ENCODE measurements at places on chromosomes 2 and 18. TPM values are rescaled to one million over a fixed set of nuclear protein-coding genes. Genes with fewer than 3 reads are reported as not detected.

C1QL2 gene
- not detected for total RNA-seq

DES gene
- 282 TPM for total RNA-seq

MCEE gene
- total RNA-seq = 25.6 TPM

SOWAHC gene
- total RNA-seq = 12.0 TPM

IL1F10 gene
- total RNA-seq = not detected

ZNF516 gene
- 55.6 TPM for total RNA-seq

LIMS3 gene
- 21.7 TPM for total RNA-seq

FAP gene
- total RNA-seq = 28.6 TPM

CUL3 gene
- total RNA-seq = 65.1 TPM

- no peak for DNase-seq
Observed at GRCh38 chr2:237062585-237062984, 23.1 kb upstream of the COPS8 start.

DNA sequence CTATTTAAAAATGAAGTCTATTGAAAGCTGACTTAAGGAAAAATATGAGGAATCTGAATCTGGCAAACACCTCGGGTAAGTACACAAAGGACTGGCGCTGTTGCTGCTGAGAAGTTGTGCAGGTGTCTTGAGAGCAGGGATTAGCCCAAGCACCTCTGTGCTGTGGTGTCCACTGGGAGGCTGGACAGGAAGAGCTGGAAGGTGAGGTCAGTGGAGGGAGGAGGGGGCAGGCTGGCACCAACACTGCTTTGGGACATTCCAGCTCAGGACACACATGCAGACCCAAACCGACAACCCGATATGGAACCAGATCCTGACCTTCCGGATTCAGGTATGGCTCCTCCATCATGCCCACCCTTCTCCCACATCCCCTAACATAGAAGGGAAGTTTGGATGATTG lies 20.6 kb downstream of the FER1L5 start:
- DNase-seq = no peak

GRCh38 chr18:73511771-73512503 lies 635.7 kb downstream of the FBXO15 start:
- no peak for DNase-seq

DNA sequence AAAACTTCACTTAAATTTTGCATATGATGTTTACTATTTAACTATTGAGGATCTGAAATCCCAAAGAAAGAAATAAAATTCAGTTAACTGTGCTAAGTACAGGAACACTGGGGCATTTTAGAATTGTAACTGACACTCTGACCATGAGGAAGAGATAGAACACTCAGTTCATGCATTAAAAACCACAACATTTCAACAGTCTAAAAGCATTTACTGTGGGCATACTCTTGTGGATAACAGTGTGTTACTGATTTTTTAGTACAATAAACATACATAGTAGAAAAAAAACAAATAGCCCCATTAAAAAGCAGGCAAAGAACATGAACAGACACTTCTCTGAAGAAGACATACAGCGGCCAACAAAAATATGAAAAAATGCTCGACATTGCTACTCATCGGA lies 1122.7 kb upstream of the PIK3C3 start:
- no peak for DNase-seq

DNA sequence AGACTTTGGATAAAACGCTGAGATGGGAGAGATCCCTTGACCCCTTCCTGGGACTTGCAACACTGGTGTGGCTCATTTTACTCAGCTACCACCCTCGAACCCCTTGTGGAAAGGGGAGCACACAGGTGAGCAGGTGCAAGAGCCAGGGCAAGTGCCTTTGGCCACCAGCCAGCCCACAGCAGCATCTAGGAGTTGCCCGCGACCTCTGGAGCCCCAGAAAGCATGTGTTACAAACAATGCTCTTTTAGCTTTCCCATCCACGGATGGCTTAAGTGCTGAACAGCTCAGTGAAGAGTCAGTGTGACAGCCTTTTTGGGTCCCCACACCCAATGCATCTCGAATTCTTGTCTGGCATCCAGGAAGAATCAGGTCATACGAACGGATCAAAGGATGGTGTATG lies 197.8 kb downstream of the MEMO1 start:
- no peak for DNase-seq

DNA sequence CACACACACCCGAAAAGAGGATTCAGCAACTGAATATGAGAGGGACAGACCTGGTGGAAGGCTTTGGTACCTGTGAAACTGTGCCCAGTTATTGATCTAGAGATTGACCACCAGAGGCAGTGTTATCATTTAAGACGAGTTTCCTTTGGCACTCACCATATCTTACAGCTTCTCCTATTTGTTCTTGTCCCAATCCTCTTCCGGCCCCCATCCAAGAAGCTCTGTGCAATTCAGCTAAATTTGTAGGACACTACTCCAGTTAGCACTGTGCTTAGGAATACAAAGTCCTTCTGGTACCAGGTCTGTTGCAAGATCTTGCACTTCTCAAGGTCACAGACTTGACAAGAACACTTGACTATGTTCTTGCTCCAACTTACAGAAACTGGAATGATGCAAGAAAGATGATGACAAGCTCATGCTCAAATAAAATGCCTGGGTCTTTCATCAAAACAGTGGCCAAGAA lies 177.7 kb downstream of the TMEM247 start:
- no peak for DNase-seq

GRCh38 chr2:150431561-150432311 lies 55.7 kb downstream of the RND3 start:
- DNase-seq = no peak

GRCh38 chr18:3151399-3152264 lies 68.1 kb downstream of the MYOM1 start:
- DNase-seq = no peak

GRCh38 chr18:14942275-14942674 lies 194.3 kb downstream of the ANKRD30B start:
- DNase-seq = no peak

GRCh38 chr2:236661061-236661761 lies 91.6 kb downstream of the ACKR3 start:
- DNase-seq = no peak

DNA sequence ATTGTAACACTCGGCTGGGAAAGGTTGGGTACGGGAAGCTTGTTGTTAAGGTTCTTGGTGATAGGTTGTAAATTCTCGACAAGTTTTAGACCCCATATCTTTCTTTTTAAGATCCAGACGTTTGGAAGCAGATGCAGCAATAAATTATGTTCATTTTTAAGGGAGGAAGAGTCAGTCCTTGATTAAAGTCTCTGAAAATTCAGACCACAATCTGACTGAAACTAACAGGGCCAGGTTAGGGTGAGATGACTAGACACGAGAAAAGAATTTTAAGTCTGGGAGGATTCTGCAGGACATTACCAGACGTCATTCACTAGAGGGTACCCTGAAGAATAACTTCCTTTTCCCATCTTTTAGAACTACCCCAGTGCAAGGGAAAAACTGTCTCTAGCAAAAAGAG lies 16.1 kb downstream of the WIPF1 start:
- no peak for DNase-seq

Data from aorta (tissue), 5 donors.